SK-N-DZ (cell line): ENCODE measurements at places on chromosomes 3 and 15.

- no peak for DNase-seq
Observed at GRCh38 chr15:28985691-28986090, 99.9 kb downstream of the APBA2 start.

DNA sequence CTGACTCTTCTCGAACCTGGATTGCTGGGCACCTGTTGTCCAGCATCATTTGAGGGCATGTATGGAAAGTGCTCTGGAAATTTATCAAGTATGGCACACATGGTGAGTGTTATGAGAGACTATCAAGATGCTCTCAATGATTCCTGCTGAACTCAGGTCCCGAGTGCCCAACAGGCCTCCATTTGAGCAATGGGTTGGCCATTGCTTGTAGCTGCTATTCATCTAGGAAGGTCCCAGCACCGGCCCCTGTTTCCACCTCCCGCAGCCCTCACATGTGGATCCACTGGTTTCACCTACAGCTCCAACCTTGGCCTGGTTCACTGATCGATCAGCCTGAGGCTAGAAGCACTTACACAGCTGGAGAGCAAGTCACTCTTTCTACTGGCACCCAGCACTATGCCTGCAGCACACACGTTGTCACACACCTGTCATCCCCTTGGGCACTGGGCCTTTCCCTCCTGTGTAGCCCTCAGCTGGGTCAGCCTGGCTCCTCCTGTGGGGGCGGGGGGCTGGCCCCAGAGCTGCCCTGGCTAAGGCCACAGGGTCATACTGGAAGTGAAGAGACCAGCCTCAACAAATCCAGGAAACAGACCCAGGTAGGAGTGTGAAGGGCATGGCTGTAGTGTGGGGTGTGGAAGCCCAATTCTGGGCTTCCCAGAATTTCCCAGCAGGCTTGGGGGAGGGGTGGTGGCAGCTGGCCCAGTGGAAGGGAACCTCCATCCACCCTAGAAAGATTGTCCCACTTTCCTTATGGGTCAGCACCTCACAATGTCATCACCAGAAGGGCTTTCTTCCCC lies 41.7 kb upstream of the SMAD3 start:
- no peak for DNase-seq

DNA sequence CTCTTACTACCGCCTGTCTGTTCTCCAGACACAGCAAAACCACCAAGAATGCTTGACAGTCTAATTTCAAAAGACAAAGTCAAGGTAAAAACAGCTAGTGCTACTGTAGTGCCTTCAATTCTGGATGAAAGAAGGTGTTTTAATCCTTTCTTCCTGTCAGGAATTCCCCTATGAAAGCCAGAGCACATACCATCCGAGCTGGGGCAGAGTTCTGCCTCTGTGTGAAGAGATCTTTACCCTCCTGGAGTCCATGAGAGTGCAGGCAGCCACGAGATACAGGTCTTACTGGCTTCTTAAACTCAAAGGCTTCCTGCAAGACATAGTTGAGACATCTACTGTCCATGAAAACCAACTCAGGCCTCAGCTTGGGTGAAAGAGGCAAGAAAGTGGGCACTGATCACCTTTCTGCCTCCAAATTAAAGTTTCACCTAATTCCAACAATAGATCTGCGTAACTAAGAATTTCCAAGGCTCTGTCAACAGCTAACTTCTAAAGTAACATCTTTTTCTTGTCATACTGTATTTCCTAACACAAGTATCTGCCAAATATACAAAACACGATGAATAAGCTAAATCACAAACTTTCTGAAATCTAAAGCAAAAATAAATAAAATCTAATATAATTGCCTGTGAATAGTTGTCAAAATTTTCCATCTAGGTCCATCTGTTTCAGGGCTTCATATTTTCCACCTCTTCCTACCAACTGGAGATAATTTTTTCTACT lies 7.5 kb downstream of the CDC25A start:
- DNase-seq, result no peak

DNA sequence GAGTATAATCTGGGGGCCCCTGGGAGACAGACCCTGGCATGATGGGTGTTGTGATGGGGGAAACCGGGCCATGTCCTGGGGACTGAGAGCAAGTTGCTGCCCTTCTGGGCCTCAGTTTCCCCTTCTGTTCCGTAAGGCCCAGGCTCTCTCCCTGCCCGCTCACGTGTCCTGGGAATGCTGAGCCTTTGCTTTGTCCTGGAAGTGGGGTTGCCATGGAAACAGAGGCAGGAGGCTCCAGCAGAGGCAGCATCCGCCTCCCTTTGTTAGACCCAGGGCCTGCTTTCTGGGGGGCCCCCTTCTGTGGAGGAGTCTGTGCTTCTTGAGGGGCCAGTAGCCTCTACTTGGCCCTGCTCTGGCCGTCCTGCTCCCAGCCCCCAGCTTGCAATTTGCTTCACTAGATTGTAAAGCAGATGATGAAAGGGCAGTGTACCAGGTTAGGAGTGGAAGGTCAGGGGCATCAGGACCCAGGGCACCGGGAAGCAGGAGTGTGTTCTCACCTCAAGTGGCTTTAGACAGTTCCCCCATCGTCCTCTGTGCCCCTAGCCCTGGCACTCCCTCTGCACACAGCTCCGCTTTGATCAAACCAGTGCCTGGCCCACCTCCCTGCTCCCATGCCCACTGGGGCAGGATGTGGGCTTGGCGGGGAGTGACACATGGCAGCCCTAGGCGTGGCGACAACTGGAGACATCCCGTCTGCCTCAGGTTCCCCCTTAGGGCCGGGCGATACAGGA lies 105.6 kb downstream of the FBLN2 start:
- DNase-seq, result peak; percentile 48

DNA sequence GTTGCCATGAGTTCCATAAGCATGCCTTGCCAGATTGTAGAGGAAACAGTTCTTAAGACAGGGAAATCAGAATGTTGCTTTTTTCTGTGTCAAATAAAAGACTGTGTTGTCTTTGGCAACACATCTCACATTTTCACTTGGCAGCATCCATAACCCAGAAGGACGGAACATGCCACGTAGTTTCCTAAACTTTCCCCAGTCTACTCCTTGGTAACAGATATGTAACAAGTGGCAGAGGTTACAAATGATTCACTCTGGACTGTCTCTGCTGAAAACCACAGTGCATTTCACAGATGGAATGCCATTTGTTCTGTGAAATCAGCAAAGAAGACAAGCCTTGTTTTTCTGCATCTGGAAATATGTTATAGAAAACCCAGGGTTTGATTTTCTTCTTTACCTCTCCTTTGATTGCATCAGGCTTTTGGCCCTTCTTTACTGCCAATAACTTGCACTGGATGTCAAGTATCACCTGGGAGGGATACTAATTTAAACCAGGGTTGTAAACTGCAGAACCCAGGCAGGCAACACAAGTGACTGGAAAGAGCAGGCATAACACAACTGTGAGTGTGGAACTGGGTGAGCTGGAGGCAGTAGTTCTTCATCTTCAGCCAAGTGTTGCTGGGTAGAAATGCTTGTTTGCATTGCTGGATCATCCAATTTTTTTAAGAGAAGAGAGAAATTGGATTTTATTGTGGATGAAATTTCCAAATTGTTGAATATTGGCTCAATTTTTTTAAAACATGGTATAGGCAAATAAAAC lies 124.4 kb upstream of the FOXB1 start:
- no peak for DNase-seq

DNA sequence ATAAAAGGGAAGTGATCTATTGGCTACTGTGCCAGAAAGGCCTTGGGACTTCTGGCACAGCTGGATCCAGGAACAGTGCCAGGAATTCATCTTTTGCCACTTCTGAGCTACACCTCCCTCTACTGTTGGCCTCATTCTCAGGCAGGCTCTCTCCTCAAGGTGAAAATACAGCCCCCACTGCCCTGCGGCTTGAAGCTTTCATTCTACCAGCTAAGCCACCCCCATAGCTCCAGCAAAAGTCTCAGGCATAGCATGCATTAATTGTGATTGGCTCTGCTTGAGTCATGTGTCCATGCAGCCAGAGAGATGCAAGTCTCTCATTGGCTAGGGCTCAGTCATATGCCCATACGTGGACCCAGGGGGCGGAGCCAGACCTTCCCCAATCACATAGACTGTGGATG lies 142.4 kb downstream of the TPRA1 start:
- no peak for DNase-seq
